Fibroblast of skin of back (primary cell): ENCODE measurements at places on chromosomes 5 and 9.
A peak's percentile ranks its signal among the peaks of the same experiment; 100 is the strongest.

DNA sequence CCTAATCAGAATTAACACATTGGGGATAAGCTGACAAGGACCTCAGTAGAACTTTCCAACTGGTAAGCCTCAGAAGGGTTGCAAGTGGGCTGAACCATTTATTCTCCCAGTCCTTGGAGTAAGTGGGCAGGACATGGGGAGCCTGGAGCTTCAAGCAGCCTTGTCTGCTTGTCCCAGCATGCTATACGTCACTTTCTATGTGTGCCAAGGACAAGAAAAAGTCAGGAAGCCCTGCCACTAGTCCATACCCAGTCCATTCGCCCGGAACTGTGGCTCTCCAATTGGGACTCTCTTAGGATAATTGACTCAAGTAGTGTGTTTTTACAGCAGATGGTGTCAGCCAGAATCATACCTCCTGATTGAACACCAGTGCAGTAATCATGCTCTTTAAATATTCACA, 62.6 kb upstream of the FRRS1L start:
- no peak for DNase-seq

DNA sequence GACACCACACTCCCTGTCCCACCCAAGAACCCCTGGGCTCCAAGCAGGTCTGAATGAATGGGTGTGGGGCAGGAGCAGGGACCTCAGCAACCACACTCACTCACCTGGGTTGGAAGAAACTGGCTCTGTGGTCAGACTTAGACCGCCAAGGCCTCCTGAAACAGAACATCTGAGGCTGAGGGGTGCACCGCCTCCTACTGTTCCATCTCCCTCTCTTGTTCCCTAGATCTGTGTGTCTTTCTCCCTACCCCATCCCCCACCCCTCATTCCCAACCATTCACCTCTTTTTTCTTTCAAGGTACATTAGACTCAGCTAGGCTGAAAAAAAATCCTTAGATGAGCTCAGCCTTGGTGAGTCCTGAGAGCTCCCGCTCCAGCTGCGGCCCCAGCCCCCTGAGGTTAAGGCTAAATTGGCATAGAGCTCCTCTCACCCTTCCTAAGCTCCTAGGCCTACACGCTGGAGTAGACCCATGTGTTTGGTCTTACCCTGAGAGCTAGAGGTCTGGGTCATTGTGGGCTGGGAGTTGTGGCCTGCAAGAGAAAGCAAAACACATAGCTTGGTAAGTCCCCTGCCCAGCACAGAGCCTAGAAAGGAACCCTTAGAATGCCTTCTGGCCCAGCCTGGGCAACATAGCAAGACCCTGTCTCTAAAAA, 4.8 kb downstream of the ECSCR start:
- DNase-seq: no peak

GRCh38 chr9:81076131-81076530, 613.2 kb downstream of the TLE1 start:
- DNase-seq: no peak

- peak; percentile 40 for DNase-seq
Observed at GRCh38 chr5:57780306-57780960, 297.8 kb upstream of the ACTBL2 start.

GRCh38 chr5:102218159-102218558, 77.9 kb downstream of the SLCO4C1 start:
- no peak for DNase-seq

- DNase-seq: peak; percentile 20
Observed at GRCh38 chr9:128160603-128160987, 530 bp downstream of the BBLN start.

DNA sequence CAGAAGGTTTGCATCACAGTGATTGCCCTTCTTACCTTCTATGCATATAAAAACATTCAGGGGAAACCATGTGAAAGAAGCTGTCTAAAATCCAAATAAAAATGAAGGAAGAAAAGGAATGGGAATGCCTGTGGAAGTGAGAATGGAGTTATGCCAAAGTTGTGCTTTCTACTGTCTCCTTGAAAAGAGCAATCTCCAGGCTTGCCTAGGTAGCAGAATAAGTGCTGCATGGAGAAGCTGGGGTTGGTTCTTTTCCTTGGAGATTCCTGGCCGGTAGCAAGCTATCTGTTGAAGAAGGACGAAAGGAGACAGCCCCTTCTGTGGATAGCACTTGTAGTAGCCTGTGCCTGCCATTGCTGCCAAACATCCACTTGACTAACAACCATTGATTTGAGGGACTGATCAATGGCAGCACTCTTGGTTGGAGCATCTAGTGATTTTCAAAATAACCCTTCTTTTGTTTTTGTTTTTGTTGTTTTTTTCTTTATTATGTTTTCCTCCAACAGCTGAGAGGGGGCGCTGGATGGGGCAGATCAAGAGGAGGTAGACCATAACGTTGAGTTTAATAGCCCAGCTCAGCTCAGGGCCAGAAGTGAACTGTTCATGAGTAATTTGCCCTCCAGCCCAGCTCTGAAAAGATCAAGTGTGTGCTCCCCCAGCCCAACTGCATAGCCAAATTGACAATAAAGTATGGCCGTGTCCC, 1.6 kb downstream of the PLCXD3 start:
- no peak for DNase-seq

GRCh38 chr9:32703635-32704034, 68.2 kb upstream of the TAF1L start:
- DNase-seq: no peak

DNA sequence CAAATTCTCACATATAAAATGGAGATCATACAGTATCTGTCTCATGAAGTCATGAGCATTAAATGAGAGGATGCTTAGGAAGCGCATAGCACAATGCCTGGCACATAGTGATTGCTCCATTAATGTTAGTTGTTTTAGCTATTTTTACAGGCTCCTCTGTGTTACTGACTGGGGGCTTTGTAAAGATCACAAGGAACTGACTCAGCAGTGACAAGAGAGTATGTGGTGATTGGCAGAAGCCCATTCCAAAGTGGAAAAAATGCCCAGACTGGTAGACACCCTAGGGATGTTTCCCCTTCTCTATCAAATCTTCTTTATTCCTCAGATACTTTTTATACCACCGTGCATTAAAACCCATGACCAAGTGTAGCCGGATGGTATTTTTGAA, 33.5 kb downstream of the ABLIM3 start:
- peak; percentile 32 for DNase-seq

GRCh38 chr5:173662581-173663351, 46.3 kb upstream of the BOD1 start:
- no peak for DNase-seq

- no peak for DNase-seq
Observed at GRCh38 chr5:119420169-119420568, 32.1 kb upstream of the HSD17B4 start.

GRCh38 chr9:16309082-16309468, 561.4 kb downstream of the BNC2 start:
- DNase-seq: no peak

- no peak for DNase-seq
Observed at GRCh38 chr5:3190930-3191329, 404.7 kb upstream of the IRX1 start.

- DNase-seq: peak; percentile 39
Observed at GRCh38 chr9:135797507-135798262, 95.7 kb downstream of the KCNT1 start.

DNA sequence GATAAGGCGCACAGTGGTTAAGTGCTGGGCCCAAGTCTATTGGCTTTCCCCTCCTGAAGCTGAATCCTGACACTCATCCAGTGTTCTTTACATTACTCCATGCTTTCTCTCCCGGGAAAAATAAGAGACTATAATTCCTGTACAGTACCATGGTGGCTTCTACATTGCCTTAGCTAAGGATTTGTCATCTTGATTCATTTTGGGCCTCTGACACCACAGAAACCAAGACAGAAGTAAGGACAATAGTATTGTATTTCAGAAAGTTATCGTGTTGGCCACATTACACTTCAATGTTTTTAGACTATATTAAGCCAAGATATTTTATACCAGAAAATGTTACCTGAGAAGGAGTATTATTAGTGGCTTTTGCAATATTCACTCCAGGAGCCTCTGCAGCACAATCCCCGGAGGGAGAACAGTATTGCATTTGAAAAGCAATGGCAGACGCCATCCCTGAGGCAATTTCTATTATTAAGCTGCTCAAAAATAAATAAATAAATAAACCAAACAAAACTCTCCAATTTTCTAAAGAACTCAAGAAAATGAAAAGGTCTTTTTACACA, 267.9 kb downstream of the ENC1 start:
- no peak for DNase-seq

DNA sequence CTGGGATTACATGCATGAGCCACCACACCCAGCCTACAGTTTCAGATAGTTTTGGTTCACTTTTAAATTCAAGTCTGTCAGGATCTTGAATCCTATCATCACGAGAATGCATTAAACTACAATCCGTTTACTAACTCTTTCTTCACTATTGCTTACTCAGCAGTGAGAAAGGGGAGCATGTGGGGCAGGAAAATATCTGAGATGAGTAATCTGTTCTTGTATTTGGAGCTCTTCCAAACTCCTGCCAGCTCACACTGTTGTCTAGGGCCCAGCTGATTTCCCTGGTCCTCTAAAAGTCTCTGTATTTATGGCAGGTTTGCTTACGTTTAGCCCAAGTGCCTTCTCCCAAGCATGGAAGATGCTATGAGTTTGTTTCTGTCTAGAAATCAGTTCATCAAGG, 152.2 kb downstream of the FGF18 start:
- peak; percentile 56 for DNase-seq

DNA sequence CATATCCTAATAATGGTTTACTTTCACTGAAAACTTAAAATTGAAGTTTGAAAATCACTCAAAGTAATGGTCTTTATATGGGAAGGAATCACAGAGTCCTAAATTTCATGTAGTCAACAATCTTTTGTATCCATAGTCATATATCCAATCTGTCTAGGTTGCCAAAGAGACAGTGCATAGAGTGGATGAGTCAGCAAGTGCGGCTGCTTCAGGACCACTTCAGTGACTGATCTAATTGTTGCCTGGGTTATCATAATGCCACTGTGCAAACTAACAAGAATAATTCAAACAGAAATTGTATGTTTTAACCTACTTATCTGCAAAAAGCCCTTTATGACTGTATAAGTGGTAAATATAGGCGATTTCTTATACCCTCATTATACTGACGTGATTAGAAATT, 211.3 kb upstream of the PRR16 start:
- peak; percentile 34 for DNase-seq

DNA sequence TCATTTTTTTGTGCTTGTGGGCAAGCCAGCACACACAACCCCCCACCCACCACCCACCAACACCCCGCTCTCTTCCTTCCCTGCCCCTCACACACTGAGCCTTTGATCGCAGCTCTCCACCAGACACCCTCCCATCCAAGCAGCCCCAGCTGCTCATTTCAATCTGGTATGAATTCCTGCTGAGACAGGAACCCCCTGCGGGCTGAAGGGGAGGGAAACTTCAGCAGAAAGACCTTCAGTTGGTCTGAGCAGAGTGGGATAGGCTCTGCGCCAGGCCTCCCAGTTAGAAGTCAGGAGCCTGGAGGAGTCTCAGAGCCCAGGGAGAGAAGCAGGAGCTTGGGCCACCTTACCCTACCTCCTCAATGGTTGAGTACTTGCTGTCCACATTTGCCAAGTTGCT, 7.2 kb downstream of the PCDHGC5 start:
- peak; percentile 91 for DNase-seq

- no peak for DNase-seq
Observed at GRCh38 chr9:87547671-87548081, 50.0 kb downstream of the DAPK1 start.

GRCh38 chr5:34655354-34655991, 655 bp upstream of the RAI14 start:
- DNase-seq: peak; percentile 80

GRCh38 chr9:68933434-68934328, 80.2 kb downstream of the PRKACG start:
- DNase-seq: no peak

- DNase-seq: no peak
Observed at GRCh38 chr5:15757619-15758018, 257.6 kb downstream of the FBXL7 start.

DNA sequence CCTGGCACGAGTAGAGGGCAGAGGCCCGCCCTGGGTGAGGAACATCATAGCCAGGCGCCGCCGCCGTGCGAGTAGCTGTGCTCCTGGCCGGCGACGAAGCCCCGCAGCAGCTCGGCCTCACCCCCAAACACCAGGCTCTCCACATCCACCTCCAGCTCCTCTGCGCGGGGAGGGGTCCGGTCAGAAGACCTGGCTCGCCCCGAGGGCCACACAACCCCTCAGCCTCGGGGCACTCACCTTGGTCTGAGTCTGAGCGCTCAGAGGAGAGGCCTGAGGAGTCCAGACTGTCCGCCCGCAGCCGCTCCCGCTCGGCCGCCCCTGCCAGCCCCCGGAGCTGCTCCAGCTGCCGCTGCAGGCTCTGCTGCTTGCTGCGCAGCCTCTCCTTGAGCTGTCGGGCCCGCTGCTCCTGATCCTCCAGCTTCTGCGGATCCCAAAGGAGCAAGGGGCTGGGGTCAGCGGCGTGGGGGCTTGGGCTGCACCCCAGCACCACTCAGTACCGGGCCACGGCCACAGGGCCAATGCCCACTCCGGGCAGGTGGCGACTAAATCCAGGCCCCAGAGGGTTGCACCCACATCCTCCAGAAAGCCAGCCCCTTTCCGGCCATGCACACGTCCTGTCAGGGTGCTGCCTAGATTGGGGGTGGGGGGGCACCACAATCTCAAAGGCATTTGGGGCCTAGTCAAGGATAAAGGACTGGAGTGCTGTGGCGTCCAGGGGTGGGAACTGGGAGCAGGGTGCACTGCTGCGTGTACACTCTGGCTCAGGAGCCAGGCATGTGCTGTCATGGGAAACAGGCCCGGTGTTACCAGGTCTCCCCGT, 3.9 kb downstream of the MXD3 start:
- DNase-seq: no peak
